ENCODE measurements at places on chromosomes 4 and X.

GRCh38 chr4:101421386-101421785 is 74.1 kb upstream of the PPP3CA start:
- no peak for DNase-seq

GRCh38 chr4:84239278-84239845 is 259.7 kb downstream of the NKX6-1 start:
- no peak for DNase-seq

DNA sequence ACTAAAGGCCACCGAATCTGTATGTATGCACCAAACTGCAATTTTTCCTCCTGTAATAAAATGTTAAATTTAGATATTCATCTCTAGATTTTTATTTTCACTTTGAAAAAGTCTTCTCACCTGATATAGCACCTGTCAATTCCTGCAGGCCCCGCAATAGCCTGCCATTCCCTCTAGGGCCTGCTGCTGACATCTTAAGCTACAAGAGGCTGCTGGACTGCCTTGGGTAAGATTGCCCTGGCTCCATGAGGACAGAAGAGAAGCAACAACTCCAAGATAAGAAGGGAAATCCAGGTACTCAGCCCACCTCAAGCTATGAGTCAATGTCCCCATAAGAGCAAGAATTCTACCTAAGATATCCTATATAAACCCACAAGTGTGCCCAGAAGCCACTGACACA is 230.2 kb upstream of the AGTR2 start:
- DNase-seq: no peak

GRCh38 chrX:130260316-130260715 is 8.4 kb downstream of the ZNF280C start:
- no peak for DNase-seq

DNA sequence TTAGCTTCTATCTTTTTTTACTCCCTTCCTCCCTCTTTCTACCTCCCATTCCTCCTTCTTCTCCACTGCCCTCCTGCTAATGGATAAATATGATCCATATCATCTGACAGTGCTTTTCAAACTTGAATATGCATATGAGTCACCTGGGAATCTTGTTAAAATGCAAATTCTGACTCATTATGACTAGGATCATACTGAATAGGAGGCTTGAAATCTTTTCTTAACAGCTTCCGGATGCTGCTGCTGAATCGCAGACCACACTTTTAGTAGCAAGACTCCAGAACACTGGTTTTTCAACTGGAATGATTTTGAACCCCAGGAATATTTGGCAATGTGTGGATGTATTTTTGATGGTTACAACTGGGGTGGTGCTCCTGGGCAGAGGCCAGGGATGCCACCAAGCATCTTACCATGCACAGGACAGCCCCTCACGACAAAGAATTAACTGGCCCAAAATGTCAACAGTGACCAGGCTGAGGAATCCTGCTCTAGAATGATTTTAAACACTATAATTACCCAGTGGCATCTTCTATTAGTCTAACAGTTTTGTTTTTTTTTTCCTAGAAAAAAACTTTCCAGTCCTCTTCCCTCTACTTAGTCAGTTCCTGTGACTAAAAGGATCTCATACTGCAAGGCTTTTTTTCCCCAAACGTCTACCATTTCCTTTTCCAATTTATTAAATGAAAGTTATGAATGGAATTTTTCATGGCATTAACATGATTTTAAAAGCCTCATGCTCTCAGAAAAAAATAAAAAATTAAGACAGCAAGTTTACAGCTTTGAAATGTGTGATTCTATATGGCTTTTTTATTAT is 10.6 kb upstream of the PYURF start:
- DNase-seq: no peak

- no peak for DNase-seq
Observed at GRCh38 chrX:111133389-111133788, 37.4 kb downstream of the PAK3 start.

- DNase-seq: no peak
Observed at GRCh38 chrX:45711231-45711630, 510.6 kb upstream of the DIPK2B start.

GRCh38 chrX:132181364-132181763 is 37.9 kb downstream of the RAP2C start:
- DNase-seq: no peak

DNA sequence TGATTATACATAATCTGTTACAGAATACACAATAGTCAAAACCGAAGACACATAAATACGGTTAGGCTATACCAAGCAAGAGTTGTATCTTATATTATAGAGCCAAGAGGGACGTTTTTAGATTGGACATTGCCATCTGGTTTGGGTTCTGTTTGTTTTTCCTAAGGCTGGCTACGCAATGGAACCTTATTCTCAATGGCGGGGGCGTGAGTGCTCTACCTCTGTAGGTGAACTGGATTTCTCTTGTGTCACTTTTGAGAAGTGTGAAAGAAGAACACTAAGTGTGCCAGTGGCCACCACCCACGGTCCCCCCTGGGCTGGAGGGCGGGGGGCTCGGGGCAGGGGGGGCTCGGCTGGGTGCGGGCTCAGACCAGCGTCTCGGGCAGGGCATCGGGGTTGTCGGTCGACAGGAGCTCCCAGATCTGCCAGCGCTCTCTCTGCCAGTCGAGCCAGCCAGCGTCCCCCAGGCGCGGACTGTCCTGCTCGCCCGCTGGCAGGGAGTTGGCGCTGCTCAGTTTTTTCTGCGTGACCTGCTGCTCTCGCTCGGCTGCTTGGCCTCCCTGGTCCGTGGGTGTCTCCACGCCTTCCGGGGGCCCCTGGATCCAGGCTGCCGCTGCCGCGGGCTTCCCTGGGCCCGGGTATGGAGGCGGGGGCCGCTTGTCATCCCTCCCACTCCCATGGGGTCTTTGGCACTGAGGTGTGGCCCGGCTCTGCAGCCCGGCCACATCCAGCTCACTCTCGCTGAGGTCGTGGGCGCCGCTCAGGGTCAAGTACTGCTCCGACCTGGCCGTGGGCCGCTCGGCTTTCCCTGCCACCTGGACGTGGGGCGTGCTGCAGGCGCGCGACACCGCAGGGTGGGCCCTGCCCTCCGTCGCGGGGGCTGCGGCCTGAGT is 27.6 kb downstream of the HCCS start:
- no peak for DNase-seq

DNA sequence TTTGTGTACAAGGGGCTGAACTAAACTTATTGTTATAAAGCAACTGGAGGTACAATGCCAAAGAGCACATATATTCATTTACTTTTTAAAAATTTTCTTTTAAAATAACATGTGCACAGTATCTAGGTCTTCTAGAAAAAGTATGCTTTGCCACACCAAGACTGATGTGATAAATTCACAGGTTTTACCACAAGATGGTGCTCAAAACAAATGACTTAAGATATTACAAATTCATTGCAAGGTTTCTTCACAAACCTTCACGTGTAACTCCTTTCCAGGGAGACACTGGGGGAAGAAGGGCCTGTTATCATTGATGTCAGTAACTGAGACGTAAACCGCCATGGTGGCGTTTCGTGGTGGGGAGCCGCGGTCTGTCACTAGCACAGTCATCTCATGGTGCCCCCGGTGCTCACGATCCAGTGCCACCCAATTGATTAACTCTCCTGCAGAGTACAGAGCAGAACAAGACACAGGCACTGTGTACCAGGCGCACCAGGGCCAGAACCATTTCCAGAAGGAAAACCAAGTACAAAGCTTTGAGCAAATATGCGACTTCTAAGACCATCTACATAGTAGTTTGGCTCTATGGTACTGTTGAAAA is 162.2 kb downstream of the DCHS2 start:
- DNase-seq: no peak

DNA sequence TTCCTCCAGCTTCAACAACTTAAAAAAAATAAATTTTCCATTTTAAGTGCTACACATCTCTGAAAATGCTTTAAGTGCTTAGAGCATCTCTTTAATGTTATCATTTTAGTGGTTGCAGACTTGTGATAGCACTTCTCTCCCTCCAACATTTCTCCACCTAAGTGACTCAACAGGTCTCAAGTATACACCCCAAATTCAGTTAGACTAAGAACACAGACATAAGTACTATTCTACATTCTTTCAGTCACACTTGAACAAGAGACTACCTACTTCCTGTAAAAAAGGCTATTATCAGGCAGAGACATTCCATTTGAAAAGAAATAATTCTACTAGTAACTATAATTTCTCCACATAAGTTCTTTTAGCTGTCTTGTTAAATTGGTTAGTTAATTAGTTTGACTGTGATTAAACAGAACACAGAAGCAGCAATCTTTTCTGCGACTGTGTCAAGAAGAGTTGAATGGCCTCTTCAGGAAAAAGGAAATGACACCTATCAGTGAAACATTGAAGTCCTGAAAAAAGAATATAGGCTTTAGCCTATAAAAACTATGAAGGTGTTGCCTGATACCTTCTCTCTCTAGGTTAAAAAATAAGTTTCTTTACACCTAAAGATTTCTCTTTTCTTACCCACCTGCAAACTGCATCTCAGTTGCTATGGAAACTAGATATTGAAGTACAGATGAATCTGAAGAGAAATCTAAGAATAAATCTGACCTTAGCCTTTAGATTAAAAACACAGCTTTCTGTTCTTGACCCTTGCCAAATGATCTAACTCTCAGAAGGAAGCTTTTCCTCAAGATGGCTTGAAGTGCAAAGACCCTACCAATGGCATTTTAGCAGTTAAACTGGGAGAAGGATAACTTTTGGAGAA is 18.0 kb downstream of the NAF1 start:
- no peak for DNase-seq

DNA sequence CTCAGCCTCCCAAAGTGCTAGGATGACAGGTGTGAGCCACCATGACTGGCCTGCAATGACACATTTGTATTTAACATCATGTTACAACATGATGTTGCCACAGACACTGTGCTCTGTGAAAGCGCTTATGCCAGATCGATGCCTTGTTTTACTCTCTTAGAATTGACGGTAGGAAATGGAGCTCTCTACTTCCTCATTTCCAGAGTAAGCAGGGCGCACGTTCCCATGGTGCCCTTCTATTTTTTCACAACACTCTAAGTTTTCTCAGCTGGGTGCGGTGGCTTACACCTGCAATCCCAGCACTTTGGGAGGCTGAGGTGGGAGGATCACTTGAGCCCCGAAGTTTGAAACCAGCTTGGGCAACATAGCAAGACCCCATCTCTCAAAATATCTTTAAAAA is 60.7 kb upstream of the DHRSX start:
- DNase-seq: no peak

GRCh38 chr4:159296061-159296460 is 193.2 kb downstream of the RAPGEF2 start:
- DNase-seq: no peak

GRCh38 chr4:40990236-40990898 is 224.0 kb downstream of the APBB2 start:
- DNase-seq: no peak

GRCh38 chr4:153413842-153414241 is 52.3 kb upstream of the TMEM131L start:
- no peak for DNase-seq

DNA sequence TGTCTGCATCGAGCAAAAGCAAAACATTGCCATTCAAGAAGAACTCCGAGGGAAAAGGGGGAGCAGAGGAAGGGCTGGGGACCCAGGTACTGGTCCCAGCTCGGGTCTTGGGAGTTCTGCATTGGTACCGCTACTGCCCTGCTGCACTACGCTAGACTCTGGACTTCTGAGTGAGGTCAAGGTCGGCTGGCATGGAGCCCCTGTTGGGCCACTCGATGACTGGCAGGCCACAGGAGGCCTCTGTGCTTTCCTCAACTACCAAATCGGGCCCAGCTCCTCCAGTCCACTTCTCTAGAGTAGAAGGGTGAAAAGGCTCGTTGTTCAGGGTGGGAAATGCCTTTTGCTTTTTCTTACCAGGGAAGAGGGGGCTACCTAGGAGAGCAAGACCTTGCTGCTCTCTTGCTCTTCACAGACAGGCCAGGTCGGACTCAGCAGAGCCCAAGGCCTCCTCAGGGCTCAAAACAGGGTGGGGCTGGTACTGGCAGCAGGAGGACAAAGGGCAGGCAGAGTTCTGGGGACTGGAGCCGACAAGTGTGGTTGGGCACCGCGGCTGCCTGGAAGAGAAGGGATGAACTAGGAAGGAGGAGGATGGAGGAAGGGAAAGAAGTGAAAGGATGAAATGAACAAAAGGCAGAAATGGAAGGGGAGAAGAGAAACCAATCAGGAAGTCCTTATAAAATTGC is 8.9 kb upstream of the IRAK1 start:
- no peak for DNase-seq

DNA sequence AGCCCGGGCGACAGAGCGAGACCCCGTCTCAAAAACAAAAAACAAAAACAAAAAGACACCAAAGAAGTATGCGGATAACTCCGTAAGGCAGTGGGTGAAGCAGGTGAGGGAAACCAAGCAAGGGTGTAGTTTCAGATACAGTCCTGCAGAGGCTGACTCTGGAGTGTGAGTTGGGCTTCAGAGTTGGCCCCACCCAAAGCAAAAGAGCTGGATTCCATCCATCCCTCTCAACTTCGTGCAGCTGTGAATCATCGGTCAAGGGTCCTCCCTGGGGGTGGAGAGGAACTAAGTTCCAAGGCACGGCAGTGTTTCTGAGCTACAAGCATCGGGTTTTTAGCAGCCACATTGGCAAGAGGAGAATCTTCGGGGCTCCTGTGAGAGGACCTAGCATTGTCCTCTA is 43.9 kb upstream of the FAM9A start:
- no peak for DNase-seq

GRCh38 chrX:46506076-46506475 is 39.1 kb downstream of the ZNF674 start:
- DNase-seq: no peak

All from activated CD8-positive, alpha-beta memory T cell treated with anti-CD3 and anti-CD28 coated beads for 4 hours (primary cell).